ENCODE measurements at places on chromosomes 3 and 15.

DNA sequence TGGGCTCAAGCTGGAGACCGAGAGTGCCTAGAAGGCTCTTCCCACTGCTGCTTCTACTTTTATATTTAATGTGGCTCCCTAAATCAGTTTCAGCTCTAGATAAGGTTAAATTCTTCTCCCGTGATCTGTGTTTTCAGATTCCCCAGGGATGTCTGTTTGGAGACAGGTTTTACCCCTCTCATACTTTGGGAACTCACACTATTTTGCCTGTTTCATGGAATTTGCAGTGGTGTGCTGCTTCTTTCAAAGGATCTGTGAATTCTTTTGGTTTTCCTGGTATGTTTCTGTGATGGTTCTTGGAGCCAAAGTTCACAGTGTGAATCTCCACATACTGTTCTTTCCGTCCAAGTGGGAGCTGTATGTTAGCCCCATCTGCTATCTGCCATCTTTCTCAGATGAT lies 238.3 kb upstream of the SLITRK3 start:
- no peak for DNase-seq

GRCh38 chr3:177013681-177014280 lies 183.5 kb downstream of the TBL1XR1 start:
- DNase-seq = no peak

- DNase-seq = no peak
Observed at GRCh38 chr15:42728972-42729371, 8.0 kb downstream of the CDAN1 start.

DNA sequence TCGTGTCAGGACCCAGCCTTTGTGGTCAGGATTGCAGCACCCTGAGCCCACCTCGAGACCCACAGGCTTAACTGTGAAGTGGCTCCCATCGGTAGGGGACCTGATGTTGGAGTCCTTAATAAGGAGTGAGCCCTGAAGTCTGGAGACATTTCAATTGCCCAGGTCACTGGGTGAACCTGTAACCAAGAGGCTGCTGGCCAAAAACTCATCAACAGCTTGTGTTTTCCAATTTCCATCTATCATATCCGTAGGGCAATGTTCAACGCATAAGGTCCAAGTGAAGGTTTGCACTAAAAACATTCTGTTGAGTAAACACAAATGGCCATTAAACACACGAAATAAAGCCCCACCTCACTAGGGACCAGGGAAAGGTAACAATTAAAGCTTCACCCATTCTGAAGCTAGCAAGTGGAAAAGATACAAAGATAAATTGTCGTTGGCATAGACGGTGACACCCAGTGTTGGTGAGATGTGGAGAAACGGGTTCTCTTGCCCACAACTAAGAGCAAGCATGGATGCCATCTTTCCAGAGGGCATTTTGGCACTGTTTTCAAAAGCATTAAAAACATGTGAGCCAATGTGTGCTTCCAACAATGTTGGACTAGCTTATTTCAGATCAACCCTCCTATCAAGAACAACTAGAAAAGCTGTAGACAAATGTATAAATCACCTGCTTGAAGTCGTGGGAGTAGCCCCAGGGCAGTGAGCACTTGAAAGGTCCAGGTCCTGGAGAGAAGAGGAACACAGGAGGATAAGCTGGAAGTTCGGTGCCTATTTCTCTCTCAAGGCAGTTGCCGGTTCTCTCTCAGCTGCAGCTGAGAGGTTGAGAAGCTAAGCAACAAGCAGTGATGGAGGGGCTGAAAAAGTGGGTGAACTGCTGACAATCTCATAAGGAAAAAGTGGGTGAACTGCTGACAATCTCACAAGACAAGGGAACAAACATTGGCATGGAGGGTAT lies 56.3 kb upstream of the PCSK6 start:
- no peak for DNase-seq

DNA sequence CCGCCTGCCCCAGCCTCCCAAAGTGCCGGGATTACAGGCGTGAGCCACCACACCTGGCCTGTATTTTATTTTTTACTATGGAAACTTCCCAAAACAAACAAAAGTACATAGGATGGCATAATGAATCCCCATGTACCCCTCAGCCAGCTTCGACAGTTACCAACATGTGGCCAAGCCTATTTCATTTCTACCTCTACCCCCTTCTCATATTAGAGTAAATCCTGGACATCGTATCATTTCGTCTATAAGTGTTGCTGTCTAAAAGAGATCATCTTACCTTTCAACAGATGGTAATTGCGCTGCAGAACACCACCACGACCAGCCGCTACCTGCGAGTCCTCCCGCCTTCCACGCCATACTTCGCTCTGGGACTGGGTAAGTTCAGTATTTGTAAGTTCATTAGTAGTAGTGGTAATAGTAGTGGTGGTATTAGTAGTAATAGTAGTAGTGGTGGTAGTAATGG lies 44.9 kb downstream of the DLEC1 start:
- DNase-seq = no peak

GRCh38 chr15:50330921-50331320 lies 24.1 kb downstream of the GABPB1 start:
- DNase-seq = no peak

GRCh38 chr3:136042608-136043221 lies 77.2 kb downstream of the PPP2R3A start:
- no peak for DNase-seq

DNA sequence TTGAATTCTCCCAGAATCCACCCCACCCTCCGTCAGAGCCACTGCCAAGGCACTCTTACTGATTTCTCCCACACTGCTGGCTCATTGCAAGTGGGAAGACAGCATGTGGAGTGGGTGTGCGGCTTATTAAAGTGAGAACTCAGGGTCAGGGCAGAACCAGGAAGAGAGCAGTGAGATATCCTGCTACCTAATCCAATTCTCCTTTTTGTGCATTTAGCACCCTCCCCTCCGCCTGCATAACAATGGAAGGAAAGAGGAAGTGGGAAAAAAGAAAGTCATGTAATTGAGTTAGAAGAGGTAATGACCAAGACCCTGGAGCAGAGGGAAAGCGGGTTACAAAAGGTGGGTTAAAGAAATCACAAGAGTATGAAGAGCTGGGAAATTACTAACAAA lies 27.8 kb upstream of the PIK3CB start:
- peak; percentile 26 for DNase-seq

- no peak for DNase-seq
Observed at GRCh38 chr3:189624130-189624529, 7.1 kb upstream of the TP63 start.

- DNase-seq = no peak
Observed at GRCh38 chr15:34952481-34952880, 17.1 kb downstream of the AQR start.

GRCh38 chr3:182349951-182350517 lies 443.3 kb upstream of the ATP11B start:
- no peak for DNase-seq

DNA sequence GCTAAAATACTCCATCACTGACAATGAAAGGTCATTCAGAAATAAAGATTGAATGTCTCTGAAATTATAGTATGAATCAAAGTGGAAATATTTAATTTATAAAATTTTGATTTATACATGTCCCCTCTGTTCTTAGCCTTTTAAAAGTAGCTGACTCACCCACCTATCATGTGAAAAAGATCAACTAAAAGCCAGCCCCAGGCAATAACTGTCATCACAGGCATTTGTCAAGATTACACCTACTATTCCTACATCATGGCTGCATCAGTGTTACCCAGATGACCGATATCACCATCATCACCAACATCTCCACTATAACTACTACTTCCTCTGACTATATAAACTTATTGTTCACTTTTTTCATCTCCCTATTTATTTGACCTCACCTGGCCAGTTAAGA lies 14.3 kb upstream of the PIK3R4 start:
- no peak for DNase-seq

DNA sequence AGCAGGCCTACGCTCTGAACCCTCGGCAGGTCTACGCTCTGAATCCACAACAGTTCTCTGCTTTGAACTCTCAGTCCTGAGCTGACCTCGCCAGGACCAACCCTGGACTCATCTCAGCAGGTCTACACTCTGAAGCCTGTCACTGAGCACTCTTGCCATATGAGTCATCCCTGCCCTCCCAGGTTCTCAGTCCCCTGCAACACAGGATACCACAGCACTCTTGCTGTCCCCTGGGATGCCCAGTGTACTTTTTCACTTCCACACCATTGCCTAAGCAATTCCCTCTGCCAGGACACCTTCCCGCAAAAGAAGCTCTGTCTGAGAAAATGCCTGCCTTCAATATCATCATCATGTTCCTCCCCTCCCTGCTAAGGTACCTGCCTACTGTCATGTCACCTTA lies 42.0 kb downstream of the NUP210 start:
- no peak for DNase-seq

DNA sequence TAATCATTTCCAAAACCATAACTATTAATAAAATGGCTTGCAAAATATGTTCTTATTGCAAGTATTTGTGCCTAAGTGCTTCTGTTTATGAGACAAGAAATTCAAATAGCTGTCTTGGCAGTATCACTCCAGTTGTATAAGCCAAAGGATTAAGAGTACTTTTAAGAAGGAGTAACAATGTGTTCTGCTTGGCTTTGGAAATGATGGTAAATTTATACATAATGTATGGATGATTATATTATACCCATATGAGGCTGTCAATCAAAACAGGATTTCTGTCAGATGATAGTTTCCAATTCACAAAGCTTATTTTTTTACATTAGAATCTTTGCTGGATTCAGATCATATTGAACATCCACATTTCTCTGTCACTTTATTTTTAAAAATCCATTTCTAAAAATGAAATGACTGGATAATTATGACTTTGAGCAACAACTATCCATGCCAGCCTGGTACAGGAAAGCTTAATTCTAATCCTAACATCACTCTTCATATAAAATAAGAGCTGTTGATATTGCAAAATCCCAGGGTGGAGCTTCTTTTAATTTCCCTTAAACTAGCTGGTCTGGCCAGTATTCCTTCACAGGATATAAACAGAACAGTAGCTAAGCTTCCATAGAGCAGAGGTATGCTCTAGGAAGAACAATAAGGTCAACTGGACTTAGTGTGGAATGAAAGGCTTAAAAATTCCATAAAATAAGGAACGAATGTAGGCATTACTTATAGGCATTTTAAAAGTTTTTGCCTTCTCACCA lies 30.0 kb upstream of the ZNF280D start:
- DNase-seq = no peak

DNA sequence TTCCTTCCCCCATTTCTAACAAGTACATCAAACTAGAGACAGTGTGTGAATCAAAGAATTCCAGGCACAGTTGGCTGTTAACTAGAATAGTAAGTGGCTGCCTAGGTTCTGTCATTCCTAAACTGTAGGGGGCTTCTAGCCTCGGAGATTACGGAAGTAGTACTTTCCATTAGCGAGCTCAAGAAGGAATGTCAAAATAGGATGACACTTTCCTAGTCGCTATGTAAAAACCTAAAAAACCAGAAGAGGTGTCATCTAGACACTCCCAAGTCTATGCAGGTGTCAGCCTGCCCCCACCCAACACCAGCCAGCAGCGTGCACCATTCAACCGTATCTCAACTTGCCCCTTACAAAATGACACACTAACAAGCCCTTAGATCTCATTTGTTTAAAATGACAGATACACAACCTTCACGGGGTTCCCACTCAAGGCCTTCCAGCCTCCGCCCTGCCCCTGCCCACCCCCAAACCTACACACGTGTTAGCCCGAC lies 874 bp downstream of the INO80 start:
- no peak for DNase-seq

GRCh38 chr3:147119989-147120388 lies 286.4 kb downstream of the ZIC4 start:
- DNase-seq = no peak

DNA sequence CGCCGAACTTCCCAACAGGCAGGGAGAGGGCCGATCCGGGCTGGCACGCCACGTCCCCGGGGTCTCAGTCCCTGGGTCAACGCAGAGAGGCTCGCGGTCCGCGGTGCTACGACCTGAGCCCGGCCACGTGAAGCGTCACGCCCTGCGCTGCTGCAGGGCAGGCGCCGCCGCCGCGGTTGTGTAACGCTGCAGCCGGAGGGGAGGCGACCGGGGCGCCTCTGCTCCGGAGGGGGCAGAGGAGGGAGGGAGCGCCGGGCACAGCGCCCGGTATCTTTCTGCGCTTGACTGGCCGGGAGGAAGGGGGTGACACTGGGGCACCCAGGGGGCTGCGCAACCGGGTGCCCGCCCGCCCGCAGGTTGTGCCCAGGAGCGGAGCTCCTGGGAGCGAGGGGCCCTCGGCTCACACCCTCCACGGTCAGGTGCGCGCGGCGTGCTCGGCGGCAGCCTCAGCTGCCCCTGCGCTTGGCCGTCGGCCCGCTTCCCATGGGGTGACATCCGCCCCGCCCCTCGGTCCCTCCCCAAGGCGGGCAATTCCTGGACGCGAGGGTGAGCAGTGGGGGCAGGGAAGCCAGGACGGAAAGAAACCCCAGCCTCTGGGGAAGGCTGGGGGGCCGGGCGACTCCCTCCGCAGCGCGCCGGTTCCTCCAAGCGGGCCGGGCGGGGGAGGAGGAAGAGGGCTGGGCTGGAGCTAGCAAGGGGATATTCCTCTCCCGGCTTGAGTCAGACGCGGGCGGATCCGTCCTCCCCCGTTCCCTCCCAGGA lies 852 bp upstream of the BHLHE40 start:
- DNase-seq = peak; percentile 95

GRCh38 chr3:63934041-63934866 lies 22.1 kb upstream of the SCAANT1 start:
- DNase-seq = no peak

DNA sequence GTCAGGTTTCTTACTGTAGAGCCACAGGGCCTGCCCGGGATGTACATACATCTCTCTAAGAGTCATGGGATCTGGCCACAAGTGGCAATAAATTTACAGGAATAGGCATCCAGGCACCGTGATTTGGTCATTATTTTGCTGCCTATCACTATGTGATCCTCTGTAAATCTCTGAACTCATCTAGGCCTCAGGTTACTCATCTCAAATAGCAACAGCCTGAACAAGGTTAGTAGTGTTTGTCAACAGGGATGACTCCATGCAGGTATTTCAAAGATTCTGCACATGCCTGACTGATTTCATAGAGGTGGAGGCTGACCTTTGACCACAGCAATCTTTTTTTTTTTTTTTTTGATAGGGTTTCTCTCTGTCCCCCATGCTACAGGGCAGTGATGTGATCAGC lies 88.8 kb upstream of the TBL1XR1 start:
- DNase-seq = no peak
